ENCODE measurements at places on chromosomes 6 and 20.

DNA sequence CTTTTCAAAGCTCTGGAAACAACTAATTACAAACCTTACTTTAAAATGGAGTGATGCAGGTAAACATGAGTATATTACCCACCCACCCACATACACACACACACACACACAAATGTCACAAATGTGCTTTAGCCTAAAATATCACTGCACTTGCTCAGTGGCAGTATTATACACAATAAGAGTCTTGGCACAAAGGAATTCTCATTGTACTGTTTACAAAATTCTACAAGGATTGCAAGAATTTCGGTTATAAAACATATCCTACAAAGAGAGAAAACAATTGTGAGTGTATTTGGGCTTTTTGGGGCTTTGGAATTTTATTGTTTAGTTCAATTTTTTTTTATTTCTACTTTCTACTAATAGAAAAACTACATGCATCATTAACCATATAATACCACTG is 113.2 kb upstream of the BEND6 start:
- no peak for DNase-seq

- DNase-seq, result no peak
Measured at GRCh38 chr6:108164815-108165706, 761 bp upstream of the NR2E1 start.

DNA sequence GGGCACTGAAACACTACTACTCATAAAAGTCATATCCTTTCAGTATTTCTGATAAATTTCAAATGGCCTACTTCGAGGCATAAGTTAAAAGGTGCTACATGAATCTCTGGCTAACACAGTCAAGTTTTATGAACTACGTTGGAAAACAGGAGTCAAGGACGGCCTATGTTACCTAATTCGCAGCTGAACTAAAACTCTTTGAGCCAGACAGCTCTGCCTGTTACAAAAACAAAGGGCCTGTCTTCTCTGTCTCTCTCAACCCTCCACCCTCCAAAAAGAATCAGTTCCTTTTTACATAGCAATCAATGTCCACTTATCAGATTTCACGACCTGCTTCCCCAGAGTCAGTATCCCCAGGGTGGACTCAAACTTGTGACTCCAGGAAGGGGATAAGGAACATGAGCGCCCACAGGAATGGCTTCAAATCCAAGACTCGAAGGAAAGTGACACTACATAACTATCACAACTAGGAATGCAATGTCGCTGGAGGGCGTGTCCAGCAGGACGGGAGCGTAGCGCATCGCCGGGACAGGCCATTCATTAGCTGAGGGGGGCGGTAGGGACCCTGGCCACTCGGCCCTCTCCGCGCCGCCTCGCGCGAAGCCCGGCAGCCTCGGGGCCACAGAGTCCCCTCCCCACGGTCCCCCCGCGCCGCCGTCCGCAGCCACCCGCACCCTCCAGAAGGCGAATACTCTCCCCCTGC is 591 bp downstream of the IBTK start:
- no peak for DNase-seq

DNA sequence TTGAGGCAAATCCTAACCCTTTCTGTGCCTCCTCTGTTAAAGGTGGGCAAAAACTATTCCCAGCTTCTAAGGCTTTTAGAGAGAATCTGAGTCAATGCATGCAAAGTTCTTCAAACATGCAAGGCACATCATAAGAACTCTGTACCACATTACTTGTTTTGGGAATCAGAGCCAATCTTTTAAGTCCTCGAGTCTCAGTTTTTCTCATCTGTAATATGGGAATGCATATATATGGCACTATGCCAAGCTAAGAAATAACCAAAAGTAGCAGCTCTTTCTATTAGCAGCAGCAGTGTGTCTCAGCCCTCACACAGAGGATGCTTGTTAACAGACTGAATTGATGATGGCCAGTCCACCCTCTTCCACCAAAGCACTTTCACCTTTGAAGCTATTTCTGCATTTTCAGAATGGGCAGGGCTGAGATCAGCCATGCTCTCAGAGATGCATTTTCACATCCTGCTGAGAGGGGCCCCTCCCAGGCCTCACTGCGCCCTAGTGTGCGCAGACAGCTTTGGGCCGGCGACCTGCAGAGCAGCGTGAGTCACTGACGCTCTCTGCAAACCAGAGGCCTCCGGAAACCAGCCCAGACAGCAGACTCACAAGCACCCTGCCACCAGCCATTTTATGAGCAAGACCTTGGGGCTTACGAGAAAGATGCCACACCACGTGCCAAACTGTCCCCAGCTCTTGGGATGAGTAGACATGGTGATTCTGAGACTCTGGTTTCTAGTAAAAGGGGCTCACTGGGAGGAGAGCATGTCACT is 138.0 kb downstream of the NFATC2 start:
- no peak for DNase-seq

DNA sequence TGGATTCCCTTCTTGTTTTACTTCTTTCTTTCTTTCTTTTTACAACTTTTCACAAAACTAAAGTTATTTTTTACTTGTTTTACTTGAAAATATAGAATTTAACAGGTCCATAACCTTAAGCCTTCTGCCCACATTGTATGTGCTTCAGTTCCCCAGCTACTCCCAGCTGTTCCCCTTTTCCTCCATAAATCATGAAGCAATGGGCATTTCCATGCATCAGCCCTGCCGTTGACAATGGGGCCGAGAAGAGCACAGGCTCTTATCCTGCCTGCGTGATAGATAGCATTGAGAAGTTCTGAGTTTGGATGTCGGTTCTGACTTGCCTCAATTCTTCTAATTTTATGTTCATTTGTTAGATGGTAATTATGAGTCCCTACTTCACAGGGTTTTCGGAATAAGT is 583.8 kb downstream of the CDH26 start:
- DNase-seq, result no peak

DNA sequence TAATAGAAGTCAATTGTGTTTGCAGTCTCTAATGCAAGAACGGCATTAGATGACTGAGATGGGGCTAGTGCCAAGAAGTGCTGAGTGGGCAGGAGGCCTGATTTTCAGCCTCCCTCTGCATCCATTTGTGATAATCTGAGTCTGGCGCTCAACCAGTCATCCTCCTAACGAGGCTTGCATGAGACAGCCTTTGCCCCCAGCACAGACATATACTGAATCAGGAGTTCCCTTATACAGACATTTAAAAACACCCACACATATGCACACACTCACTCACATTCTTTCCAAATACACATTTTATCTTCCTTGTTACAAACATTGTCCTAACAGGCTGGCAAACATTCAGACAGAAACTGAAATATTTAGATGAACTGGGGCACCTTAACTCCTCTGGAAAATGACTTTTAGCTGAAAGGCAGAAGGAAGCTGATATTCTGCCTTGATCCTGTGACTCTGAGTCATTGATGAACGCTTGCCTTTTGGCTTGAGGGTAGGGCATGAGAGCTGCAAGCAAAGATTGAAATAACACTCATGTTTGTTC is 562.3 kb downstream of the DHX35 start:
- DNase-seq, result no peak

DNA sequence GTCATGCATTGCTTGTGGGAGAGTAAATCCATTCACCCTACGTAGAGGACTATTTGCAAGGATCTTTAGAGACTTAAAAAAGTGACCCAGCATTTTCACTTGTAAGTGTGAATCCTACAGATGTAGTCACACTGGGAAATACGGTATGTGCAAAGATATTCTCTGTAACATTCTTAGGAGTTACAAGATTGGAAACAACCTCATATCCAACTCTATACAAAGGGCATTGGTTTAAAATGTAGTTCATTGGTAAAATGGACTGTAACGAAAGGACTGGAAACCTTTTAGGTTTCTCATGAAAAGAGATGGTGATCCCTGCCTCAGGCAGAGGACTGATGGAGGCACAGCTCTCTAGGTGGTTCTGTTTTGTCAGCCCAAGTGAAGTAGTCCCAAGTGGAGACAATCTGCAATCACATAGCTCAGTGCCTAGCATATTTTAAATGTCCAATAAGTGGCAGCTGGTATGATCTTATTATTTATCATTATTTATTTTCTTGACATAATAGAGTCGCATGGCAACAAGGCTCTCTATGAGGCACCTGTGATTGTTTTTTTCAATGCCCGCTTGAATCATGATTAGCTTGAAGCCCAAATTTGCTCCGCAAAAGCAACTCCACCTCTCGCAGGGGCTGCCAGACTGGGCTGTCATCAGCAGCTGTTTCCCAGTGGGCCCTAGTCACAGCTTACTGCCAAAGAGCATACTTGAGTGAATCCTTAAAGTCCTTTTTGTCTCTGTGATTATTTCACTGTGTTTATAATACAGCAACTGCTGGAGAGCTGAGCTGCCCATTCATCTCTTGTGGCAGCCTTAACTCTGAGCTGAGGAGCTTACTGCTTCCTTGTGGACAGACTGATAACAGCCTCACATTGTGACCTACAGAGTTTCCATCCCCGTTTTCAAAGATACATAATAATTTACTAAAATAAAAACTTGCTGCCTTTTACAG is 19.8 kb upstream of the ENPP1 start:
- DNase-seq, result no peak

DNA sequence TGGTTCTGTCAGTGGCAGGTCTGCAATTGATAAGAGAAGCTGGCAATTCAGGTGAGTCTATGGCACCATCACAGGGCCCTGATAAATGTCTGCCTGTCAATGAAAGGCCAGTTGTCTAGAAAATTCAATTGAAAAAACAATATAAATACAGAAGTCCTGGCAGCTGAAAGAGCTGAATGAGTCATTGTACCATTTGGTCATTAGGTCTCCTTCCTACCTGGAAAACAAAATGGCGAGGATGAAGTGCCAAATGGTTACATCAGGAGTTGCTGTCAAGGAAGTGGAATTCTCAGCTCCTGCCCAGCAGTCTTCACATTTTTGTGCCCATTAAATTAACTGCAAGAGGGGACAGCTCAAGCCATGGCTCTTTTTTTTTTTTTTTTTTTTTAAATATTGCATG is 37.7 kb downstream of the PEX7 start:
- no peak for DNase-seq

GRCh38 chr6:159033160-159034049 is 11.4 kb downstream of the TAGAP start:
- no peak for DNase-seq

DNA sequence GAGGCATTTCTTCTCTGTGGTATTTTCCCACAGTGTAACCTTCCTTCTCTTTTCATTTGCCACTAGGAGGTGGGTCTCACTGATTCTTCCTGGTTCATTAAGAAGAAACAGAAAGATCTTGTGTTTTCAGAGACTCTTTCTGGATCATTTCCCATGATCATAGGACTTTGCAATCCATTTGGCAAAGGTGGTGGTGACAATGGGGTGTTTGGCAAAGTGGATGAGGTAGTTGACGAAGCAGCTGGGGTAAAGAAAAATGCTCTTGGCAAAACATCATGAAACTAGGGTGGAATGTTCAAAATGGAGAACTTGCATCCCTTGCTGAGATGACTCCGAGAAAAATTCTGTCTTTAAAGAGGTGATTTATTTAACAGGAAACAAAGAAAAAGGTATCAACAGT is 50.6 kb downstream of the TRAF3IP2 start:
- DNase-seq, result no peak

DNA sequence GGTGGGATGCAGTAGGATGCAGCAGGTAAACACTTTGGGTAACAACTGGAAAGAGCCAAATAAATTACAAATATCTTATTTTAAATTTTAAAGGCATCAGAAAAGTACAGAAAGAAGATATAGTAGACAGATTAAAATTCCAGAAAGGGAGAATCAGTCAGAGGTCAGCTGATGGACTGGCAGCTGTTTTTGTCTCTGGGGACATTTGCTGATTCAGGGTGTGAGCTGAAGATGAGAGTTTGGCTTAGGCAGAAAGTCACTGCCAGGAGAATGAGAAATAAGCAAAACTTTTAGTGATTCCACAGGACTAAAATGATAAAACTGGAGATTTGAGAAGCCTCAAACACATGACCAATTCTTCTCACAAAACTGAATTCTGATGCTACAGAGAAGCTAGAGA is 39.5 kb downstream of the AHI1 start:
- DNase-seq, result no peak

DNA sequence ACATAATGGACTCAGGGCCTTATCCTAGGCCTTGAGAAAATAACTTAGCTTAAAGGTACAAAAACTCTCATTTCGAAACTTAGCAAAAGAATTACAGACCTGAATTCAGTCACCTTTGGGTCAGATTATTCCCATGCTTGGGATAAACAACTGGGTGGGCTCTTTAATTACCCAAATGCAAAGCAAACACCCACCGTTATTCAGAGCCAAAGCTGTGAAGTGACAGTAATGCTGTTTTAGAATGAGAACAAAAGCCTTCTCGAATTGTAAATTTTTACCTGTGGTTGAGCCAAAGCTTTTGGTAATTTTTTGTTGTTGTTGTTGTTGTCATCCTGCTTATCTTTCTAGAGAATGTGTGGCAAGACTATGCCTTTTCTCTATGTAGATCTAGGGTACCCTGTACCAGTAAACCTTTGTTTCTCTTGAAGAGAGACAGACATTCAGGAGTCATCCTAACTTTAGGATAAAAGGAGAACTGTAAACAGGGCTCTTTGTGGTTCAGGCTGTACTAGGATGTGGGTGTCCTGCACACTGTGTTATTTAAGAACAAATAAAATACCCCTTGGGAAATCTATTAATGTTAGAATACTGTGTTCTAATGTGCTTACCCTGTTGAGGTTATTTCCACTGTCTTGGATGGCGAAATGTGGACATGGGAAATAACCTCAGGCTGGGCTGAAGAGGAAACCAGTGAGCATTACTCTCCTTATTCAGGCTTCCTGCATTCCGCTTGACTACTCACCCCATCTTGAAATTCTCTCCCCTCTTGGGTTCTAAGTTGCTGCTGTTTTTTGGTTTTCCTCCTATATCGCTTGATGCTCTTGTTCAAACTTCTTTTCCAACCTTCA is 480.7 kb downstream of the CD83 start:
- DNase-seq, result no peak

GRCh38 chr20:8129211-8129976 is 2.7 kb upstream of the PLCB1 start:
- DNase-seq, result no peak

DNA sequence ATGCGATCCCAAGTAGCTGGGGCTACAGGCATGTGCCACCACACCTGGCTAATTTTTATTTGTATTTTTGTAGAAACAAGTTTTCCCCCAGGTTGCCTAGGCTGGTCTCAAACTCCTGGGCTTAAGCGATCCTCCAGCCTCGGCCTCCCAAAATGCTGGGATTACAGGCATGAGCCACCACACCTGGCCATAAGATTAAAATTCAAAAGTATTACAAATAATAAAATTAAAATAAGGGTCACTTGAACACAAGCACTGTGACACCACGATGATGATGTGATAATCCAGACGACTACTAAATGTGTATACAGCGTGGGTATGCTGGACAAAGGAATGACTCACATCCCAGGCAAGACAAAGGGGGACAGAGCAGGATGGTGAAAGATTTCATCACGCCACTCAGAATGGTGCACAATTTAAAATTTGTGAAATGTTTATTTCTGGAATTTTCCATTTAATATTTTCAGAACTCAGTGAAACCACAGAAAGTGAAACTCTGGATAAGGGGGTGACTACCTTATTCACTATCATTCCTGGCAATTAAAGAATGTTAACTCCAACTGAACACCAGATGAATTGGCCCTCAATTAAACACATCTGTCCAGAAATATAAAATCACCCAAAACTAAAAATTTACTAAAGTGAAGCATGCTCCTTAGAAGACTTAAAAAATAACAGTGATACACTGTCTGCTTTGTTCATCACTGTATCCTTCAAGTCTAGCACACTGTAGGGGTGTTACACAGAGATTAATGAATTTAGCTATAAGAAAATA is 13.1 kb downstream of the B4GALT5 start:
- no peak for DNase-seq

GRCh38 chr6:28747631-28748157 is 176.1 kb downstream of the TRIM27 start:
- DNase-seq, result peak; percentile 96

Data from DMS 273 treated with DMSO at 0.1 percent for 48 hours (cell line).